ENCODE measurements at places on chromosomes 1 and 21. TPM values are rescaled to one million over a fixed set of nuclear protein-coding genes. Genes with fewer than 3 reads are reported as not detected.

- H3K36me3 ChIP-seq = no peaks in the 10 kb centered on the region
- DNase-seq = peak; percentile 49
- no peaks in the 10 kb centered on the region for H3K27me3 ChIP-seq
- peak overlapping the region; percentile 88 for H3K27ac ChIP-seq
Measured at GRCh38 chr1:169107603-169108208, 1.2 kb downstream of the ATP1B1 start.

The NID1 gene
- 74.9 TPM for total RNA-seq

The MATN1 gene
- not detected for total RNA-seq

The LYPD8 gene
- not detected for total RNA-seq

The LCE2C gene
- not detected for total RNA-seq

- H3K27me3 ChIP-seq = no peaks in the 10 kb centered on the region
- DNase-seq = no peak
- H3K36me3 ChIP-seq = no peaks in the 10 kb centered on the region
- no peak overlapping the region for H3K4me3 ChIP-seq
Measured at GRCh38 chr1:45488666-45489377, 2.1 kb downstream of the TESK2 start.

The MPL gene
- not detected for total RNA-seq

The TTC3 gene
- 140 TPM for total RNA-seq

The SLAMF8 gene
- total RNA-seq = 15.7 TPM

The ASTN1 gene
- total RNA-seq = 57.2 TPM

GRCh38 chr1:246265481-246265880 lies 241.6 kb downstream of the SMYD3 start:
- H3K36me3 ChIP-seq = no peaks in the 10 kb centered on the region
- no peak overlapping the region for H3K27ac ChIP-seq
- no peaks in the 10 kb centered on the region for H3K4me1 ChIP-seq
- no peak overlapping the region for H3K4me3 ChIP-seq

DNA sequence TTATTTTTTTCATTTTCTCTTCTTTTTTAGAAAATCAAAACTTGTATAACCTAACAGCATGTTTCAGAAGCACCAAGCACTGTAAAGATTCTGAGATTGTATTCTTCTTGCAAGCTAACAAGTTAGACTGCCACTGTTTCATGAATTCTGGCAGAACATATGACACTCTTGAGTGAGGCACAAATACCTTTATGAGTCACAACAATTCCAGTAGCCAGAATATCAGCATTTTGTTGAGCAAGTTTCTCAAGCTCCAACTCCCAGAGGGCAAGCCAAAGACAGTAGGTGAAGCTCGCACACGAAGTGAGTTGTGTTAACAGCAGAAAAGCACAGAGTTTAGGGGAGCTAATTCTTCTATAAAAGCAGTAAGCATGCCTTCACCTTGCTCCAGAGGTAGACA lies 268.8 kb upstream of the NCAM2 start:
- H3K36me3 ChIP-seq = no peaks in the 10 kb centered on the region
- no peak for DNase-seq
- H3K27me3 ChIP-seq = no peaks in the 10 kb centered on the region
- no peaks in the 10 kb centered on the region for H3K4me1 ChIP-seq
- no peak overlapping the region for H3K27ac ChIP-seq

The AADACL3 gene
- total RNA-seq = not detected

The PDPN gene
- 1.2 TPM for total RNA-seq

- no peak for DNase-seq
- no peaks in the 10 kb centered on the region for H3K36me3 ChIP-seq
- H3K27me3 ChIP-seq = no peaks in the 10 kb centered on the region
- no peaks in the 10 kb centered on the region for H3K4me1 ChIP-seq
Measured at GRCh38 chr1:110682898-110683297, 8.2 kb upstream of the KCNA3 start.

DNA sequence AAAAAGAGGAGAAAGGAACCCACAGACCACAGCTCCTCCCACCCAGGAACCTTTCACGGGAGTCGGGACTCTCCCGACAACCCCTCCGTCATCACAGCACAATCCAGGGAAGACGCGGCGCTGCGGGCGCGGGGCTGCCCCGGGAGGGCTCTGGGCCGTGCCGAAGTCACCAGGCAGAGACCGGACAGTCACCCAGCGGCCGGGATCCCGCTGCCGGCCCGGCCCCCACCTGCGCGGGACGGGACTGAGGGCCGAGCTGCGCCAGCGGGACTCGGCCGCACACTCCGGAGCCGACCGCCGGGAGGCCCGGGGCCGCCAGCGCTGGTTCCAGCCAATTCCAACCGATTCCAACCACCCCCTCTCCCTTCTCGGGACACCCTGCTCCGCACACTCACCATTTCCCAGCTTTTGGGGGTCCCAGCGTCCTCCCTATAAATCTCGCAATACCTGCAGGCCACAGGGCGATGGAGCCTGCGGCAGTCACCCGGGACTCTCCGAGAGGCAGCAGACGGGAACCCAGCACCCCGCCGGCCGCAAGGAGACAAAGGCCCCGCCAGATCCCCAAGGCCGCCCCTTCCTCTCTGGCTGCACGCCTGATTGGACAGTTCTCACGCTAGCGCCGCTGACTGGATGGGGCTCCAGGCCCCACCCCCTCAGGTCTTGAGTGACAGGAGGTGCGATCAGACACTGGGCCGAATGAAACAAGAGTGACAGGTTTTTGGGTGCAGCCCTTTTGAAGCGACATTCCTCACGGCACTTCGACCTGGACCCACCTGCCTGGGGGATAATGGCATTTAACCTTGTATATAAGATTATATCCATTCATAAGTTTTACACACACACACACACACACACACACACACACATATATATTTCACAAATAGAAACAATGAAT lies at the start of gene ZNF695:
Gene ZNF695, minus strand, starts transcription at position 547 of the 895 bp plus-strand sequence. Its CDS starts 149 bp downstream, at position 398.
- H3K4me3 ChIP-seq = no peak within 1 kb of the TSS
- peaks cover 6% of the 10 kb centered on the region for H3K27me3 ChIP-seq
- H3K4me1 ChIP-seq = no peaks in the 10 kb centered on the region
- peak; percentile 80 for DNase-seq
- no peak within 1 kb of the TSS for H3K27ac ChIP-seq

The AGMAT gene
- 0.37 TPM for total RNA-seq

- no peaks in the 10 kb centered on the region for H3K4me1 ChIP-seq
- H3K27me3 ChIP-seq = no peaks in the 10 kb centered on the region
- H3K27ac ChIP-seq = no peak overlapping the region
- no peaks in the 10 kb centered on the region for H3K36me3 ChIP-seq
Measured at GRCh38 chr1:175178456-175178855, 14.1 kb downstream of the KIAA0040 start.

The LAD1 gene
- total RNA-seq = not detected

GRCh38 chr21:32307706-32308105 lies 9.1 kb downstream of the MRAP start:
- H3K27me3 ChIP-seq = no peaks in the 10 kb centered on the region
- peaks cover 6% of the 10 kb centered on the region for H3K4me1 ChIP-seq
- H3K27ac ChIP-seq = no peak overlapping the region

The IL20 gene
- total RNA-seq = not detected

The THEMIS2 gene
- total RNA-seq = 16.0 TPM

GRCh38 chr1:109926662-109927300 lies 16.1 kb downstream of the CSF1 start:
- no peaks in the 10 kb centered on the region for H3K27me3 ChIP-seq
- H3K4me1 ChIP-seq = peaks cover 13% of the 10 kb centered on the region
- H3K4me3 ChIP-seq = no peak overlapping the region
- no peak for DNase-seq
- H3K27ac ChIP-seq = no peak overlapping the region

The LORICRIN gene
- total RNA-seq = not detected

The OLIG1 gene
- not detected for total RNA-seq

- H3K27me3 ChIP-seq = no peaks in the 10 kb centered on the region
- H3K36me3 ChIP-seq = no peaks in the 10 kb centered on the region
- H3K4me1 ChIP-seq = no peaks in the 10 kb centered on the region
- no peak for DNase-seq
- H3K27ac ChIP-seq = no peak overlapping the region
Measured at GRCh38 chr1:190176776-190177175, 300.9 kb downstream of the BRINP3 start.

GRCh38 chr1:163227126-163227525 lies 24.4 kb upstream of the RGS5 start:
- no peaks in the 10 kb centered on the region for H3K36me3 ChIP-seq
- no peak overlapping the region for H3K4me3 ChIP-seq
- DNase-seq = no peak
- H3K27me3 ChIP-seq = no peaks in the 10 kb centered on the region
- no peak overlapping the region for H3K27ac ChIP-seq

The APOBEC4 gene
- total RNA-seq = not detected

GRCh38 chr1:213947200-213947801 lies 40.5 kb upstream of the PROX1 start:
- no peak for DNase-seq
- H3K4me3 ChIP-seq = no peak overlapping the region
- no peaks in the 10 kb centered on the region for H3K4me1 ChIP-seq
- no peaks in the 10 kb centered on the region for H3K27me3 ChIP-seq

- H3K27me3 ChIP-seq = no peaks in the 10 kb centered on the region
- H3K4me3 ChIP-seq = no peak overlapping the region
- no peaks in the 10 kb centered on the region for H3K4me1 ChIP-seq
- H3K27ac ChIP-seq = no peak overlapping the region
Measured at GRCh38 chr1:160353223-160353622, 10.0 kb downstream of the NCSTN start.

DNA sequence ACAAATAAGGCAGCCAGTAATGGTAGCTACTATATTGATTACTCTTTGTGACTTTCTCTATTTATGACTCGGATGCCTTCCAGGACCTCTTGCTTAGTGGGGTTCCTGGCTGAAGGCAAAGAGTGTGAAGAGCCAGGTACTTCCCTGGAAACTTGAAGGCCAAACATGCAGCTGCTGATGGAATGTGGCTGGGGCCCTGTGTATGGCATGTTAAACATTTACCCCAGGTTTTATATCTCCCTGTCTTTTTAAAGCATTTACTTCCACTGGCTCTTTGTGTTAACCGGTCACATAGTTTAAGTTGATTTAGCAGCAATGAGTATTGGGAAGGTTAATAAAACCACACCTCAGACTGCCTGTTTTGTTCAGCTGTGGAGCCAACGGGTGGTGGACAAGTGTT lies 45.7 kb upstream of the PAXBP1 start:
- no peak overlapping the region for H3K27ac ChIP-seq
- DNase-seq = no peak
- no peak overlapping the region for H3K4me3 ChIP-seq
- no peaks in the 10 kb centered on the region for H3K36me3 ChIP-seq
- no peaks in the 10 kb centered on the region for H3K27me3 ChIP-seq
- H3K4me1 ChIP-seq = no peaks in the 10 kb centered on the region

DNA sequence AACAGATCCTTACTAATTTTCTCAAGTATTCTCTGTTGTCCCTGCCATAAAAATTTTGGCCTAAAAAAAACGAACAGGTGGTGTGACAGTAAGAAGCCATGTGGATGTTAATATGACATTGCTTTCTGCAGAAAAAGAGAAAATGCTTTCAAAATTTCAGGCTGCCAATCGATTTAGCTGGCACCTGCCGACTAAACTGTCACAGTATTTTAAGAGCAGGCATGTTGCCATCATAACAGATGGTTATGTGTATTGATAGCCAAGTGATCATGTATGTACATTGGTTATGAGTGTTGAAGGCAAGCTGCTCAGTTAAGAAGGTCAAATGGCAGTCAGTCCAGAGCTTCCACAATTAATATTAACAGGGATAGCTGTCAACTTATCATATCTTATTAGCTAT lies 1017.0 kb downstream of the MRPL39 start:
- no peak overlapping the region for H3K27ac ChIP-seq
- H3K36me3 ChIP-seq = no peaks in the 10 kb centered on the region
- H3K4me1 ChIP-seq = no peaks in the 10 kb centered on the region
- H3K4me3 ChIP-seq = no peak overlapping the region
- no peaks in the 10 kb centered on the region for H3K27me3 ChIP-seq

DNA sequence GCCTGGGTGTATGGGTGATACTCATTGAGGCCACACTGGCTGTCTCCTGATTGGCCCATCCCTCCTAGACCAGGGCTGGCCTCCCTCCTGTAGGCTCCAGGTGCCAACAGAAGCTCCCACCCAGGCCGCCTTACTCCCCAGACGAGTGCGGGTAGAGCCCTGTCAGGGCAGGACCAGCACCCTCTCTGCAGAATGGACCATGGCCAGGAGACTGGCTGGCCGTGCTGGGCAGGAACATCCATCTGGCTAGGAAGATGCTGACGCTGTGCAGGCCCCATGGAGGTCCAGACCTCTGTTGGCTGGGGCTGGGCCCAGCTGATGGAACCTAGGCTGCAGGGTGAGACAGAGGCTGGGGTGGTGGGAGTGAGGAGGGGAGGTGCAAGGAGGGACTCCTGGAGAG lies 25.0 kb upstream of the EPB41 start:
- peaks cover 10% of the 10 kb centered on the region for H3K4me1 ChIP-seq
- no peak overlapping the region for H3K27ac ChIP-seq
- DNase-seq = no peak
- no peaks in the 10 kb centered on the region for H3K36me3 ChIP-seq
- H3K27me3 ChIP-seq = no peaks in the 10 kb centered on the region

- no peaks in the 10 kb centered on the region for H3K36me3 ChIP-seq
- H3K27me3 ChIP-seq = no peaks in the 10 kb centered on the region
- no peak overlapping the region for H3K27ac ChIP-seq
- no peak overlapping the region for H3K4me3 ChIP-seq
- no peak for DNase-seq
Measured at GRCh38 chr21:42471716-42472330, 24.2 kb downstream of the RSPH1 start.

The PGBD5 gene
- 18.9 TPM for total RNA-seq

Measured in adrenal gland (tissue), 19 donors.